ENCODE measurements at places on chromosomes 11 and 22. TPM values are rescaled to one million over a fixed set of nuclear protein-coding genes. Genes with fewer than 3 reads are reported as not detected.

GRCh38 chr11:70082829-70083228, 4.7 kb downstream of the ANO1 start:
- H3K4me1 ChIP-seq, result no peaks in the 10 kb centered on the region
- no peak overlapping the region for H3K4me3 ChIP-seq
- no peak overlapping the region for H3K27ac ChIP-seq
- DNase-seq, result no peak
- no peaks in the 10 kb centered on the region for H3K27me3 ChIP-seq

Gene CHRDL2
- total RNA-seq, result not detected

DNA sequence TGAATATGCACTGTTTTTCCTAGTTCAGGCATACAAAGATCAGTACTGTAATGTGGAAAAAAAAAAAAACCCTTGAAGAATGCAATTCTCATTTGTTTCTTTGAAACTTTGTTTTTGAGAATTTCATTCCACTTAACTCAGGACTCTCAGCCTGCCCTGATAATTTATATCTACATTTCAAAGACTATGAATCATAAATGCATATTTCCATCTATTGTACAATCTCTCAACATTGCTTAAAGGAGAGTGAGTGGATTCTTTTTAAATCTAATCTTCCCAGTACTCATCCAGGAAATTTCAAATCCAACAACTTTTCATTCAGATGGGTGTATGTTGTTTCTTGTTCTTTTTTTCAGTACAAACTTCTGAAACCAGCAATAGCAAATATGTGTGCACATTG, 322.2 kb upstream of the DDI1 start:
- H3K27me3 ChIP-seq, result no peaks in the 10 kb centered on the region
- no peaks in the 10 kb centered on the region for H3K4me1 ChIP-seq
- no peaks in the 10 kb centered on the region for H3K36me3 ChIP-seq

GRCh38 chr11:101516546-101516945, 67.3 kb downstream of the TRPC6 start:
- DNase-seq, result no peak
- H3K27me3 ChIP-seq, result no peaks in the 10 kb centered on the region
- H3K4me1 ChIP-seq, result no peaks in the 10 kb centered on the region
- H3K36me3 ChIP-seq, result no peaks in the 10 kb centered on the region
- no peak overlapping the region for H3K27ac ChIP-seq
- no peak overlapping the region for H3K4me3 ChIP-seq

Gene IFITM10
- 9.3 TPM for total RNA-seq

DNA sequence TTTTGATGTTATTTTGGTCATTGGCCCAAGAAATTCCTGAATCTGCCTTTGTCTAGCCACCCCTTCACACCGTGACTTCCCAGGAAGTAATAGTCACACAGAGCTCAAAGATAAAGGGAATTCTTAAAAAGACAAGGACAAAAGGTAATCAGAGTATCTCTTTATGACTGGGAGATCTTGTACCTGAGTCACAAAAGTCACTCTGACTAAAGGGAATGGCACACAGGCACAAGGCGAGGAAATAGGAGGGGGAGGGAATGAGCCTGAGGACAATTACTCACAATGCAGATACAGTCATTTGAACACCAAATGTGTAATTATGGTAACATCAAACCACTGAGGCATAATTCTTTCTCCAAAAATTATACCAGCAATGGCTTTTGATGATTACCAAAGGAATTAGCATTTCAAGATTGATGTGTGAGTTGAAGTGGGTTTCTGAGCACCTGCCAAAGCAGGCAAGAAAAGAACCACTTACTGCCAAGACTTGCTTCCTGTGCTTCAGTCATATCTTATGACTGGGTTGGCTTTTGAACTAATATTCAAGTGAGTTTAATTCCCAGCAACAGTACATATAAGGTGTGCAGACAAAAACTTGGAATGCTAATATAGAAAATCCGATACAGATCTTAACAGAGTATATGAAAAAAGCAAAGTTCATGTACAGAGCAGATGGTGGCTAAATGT, 856.4 kb downstream of the LRRC4C start:
- H3K4me1 ChIP-seq, result no peaks in the 10 kb centered on the region
- no peaks in the 10 kb centered on the region for H3K36me3 ChIP-seq
- H3K27ac ChIP-seq, result no peak overlapping the region
- DNase-seq, result peak; percentile 21

Gene ACRV1
- total RNA-seq, result not detected

Gene DSCAML1
- total RNA-seq, result 0.30 TPM

Gene TRIM49
- not detected for total RNA-seq

Gene CHRNA10
- total RNA-seq, result 1.4 TPM

Gene P2RX3
- total RNA-seq, result not detected

GRCh38 chr11:122354025-122354697, 238.1 kb upstream of the BLID start:
- H3K27ac ChIP-seq, result peak overlapping the region; percentile 16
- H3K36me3 ChIP-seq, result no peaks in the 10 kb centered on the region
- H3K4me3 ChIP-seq, result no peak overlapping the region
- no peaks in the 10 kb centered on the region for H3K4me1 ChIP-seq
- no peak for DNase-seq
- H3K27me3 ChIP-seq, result no peaks in the 10 kb centered on the region

DNA sequence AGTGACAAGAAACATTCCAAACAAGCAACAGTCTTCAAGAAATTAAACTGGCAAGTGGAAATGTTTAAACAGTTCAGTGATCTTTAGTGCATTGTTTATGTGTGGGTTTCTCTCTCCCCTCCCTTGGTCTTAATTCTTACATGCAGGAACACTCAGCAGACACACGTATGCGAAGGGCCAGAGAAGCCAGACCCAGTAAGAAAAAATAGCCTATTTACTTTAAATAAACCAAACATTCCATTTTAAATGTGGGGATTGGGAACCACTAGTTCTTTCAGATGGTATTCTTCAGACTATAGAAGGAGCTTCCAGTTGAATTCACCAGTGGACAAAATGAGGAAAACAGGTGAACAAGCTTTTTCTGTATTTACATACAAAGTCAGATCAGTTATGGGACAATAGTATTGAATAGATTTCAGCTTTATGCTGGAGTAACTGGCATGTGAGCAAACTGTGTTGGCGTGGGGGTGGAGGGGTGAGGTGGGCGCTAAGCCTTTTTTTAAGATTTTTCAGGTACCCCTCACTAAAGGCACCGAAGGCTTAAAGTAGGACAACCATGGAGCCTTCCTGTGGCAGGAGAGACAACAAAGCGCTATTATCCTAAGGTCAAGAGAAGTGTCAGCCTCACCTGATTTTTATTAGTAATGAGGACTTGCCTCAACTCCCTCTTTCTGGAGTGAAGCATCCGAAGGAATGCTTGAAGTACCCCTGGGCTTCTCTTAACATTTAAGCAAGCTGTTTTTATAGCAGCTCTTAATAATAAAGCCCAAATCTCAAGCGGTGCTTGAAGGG, 6.0 kb downstream of the MALAT1 start:
- DNase-seq, result no peak
- peaks cover 28% of the 10 kb centered on the region for H3K4me1 ChIP-seq
- peak overlapping the region; percentile 65 for H3K4me3 ChIP-seq
- no peaks in the 10 kb centered on the region for H3K27me3 ChIP-seq

DNA sequence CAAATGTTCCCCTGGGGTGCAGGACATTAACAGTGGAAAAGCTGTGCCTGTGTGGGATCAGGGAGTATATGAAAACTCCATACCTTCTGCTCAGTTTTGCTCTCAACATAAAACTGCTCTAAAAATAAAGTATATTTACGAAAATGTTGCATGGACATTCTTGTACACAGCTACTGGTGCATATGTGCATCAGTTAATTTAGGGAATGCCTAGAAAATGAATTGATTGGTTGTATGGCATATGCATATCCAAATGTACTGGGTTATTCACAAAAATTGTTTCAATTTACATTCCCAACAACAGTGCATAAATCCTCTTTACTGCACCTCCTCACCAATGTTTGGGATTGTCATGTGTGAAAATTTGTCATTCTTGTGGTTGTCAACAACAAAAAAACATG, 251.1 kb upstream of the MPPED2 start:
- H3K27ac ChIP-seq, result no peak overlapping the region
- no peak for DNase-seq
- no peak overlapping the region for H3K4me3 ChIP-seq
- no peaks in the 10 kb centered on the region for H3K4me1 ChIP-seq
- H3K27me3 ChIP-seq, result no peaks in the 10 kb centered on the region

Measured in upper lobe of left lung (tissue), 6 donors.